ENCODE measurements at places on chromosomes 3 and 15.

GRCh38 chr3:157301755-157302154 is 134.9 kb upstream of the PTX3 start:
- no peak for DNase-seq

GRCh38 chr3:135920275-135920674 is 45.3 kb upstream of the PPP2R3A start:
- no peak for DNase-seq

GRCh38 chr3:149657926-149658743 is at the start of gene WWTR1:
TSS of gene WWTR1 (minus strand) at chr3:149658025. CDS start at chr3:149657306, 719 bp downstream.
- no peak for DNase-seq

DNA sequence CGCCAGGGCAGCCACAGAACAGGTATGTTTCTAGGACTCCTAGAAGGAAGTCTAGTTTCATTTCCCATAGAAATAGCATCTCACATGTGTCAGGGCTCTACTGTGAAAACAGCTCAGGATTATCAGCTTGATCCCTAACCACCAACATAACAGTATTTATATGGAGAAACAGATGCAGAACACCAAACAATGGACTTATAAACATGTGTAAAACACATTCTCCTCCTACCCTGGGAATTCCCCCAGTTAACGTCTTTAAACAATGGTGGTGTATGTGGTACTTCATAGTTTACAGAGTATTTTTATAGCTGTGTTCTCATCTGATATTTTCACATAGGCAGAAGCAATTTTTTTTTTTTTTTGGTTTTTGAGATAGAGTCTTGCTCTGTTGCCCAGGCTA is 9.7 kb downstream of the TNFSF10 start:
- no peak for DNase-seq

- no peak for DNase-seq
Measured at GRCh38 chr15:98927022-98927421, 80.6 kb downstream of the PGPEP1L start.

GRCh38 chr3:2098398-2099027 is at the start of gene CNTN4:
TSS of gene CNTN4 (plus strand) at chr3:2098866.
- DNase-seq = no peak

Measured in HL-60 (cell line).